KBM-7 (cell line): ENCODE measurements at places on chromosomes 4 and X.

DNA sequence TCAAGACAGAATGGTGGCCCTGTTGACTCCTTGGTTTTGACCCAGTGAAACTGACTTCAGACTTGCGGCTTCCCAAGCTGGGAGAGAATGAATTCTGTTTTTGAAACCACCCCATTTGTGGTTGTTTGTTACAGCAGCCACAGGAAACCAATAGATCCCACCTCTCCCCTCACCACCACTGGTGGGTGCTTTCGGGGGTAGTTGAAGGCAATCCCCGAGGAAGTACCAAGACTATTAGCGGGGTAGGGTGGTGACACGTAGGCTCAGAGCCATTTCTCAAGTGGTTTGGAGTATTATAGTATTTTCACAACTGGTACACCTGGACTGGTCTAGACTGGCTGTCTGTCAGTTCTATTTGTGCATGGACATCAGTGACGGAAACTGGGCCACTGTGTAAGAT, 189.1 kb upstream of the RBPJ start:
- no peak for DNase-seq

DNA sequence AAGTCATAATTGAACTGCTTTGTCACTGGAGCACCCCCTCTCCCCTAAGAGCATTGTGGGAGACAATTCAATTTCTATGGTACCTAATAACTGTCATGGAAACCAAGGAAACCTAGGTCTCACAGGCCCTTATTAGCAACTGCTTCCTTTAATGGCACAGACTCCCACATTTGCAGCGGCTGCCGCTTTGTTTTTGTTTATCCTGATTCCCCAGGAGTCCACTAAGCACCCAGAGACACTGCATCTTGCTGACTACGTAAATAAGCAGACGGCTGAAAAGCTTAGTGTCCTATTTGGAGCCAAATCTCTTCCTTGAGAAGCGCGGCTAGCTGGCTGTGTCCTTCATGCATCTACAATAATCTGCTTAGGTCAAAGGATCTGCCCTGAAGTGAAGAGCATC, 494.4 kb downstream of the TMA16 start:
- no peak for DNase-seq

GRCh38 chrX:72270316-72270866, 6.7 kb downstream of the RPS4X start:
- DNase-seq: no peak

GRCh38 chr4:102355748-102356147, 10.5 kb upstream of the SLC39A8 start:
- no peak for DNase-seq

DNA sequence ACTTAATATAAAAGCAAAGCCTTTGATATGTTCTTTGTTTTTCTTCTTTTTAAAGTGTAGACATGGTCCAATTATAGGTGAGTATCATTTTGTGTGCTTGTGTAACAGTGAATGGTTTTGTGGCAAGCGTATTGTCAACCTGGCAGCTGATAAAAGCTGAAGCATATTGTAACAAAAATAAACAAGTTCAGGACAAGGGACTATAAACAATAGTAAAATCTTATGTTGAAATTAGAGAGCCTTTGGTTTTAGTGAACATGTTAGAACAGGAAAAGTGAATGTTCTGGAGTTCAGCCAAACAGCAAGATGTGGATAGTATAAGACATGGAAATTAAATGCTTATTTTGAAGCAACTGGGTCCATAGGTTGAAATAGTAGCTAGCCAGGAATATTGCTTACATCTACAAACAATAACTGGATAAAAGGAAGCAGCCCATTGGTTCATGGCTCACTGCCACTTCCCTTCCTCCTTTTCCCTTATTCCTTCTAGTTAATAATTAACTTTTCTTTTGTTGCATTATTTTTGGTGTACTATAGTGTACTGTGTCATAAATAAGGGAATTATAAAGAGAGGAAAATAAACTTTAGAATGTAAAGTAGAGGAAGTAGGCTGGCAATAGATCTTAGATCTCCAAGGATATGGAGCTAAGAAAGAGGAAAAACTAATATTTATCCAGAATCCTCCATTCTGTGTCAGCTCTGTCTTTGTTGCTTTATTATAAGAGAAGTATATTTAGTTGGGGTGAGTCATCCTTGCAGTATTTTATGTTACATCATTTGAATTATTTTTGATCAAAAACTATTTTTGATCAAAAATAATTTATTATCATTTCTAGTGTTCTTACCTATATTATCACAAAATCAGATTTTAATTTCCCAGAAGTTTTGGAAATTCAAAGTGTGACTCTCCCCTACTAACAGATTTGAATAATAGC, 65.6 kb downstream of the MRPL1 start:
- DNase-seq: no peak

DNA sequence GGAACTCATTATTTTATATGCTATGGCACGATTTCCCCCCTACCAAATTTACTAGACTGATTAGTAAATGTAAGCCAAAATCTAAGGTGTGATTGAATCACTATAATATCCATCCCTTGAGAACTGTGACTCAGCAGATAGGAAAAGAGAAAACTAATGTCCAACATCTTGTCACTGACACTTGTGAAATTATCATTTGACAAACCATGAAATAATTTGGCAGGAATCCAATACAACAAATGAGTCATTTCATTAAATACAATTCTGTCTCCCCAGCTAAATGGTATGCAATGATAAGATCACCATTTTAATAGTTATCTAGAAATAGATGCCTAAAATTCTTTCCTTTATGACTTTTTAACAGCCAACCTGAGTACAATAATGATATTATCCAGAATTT, 462.3 kb downstream of the DMD start:
- no peak for DNase-seq

- no peak for DNase-seq
Observed at GRCh38 chrX:115584696-115585095, 23.7 kb downstream of the PLS3 start.

GRCh38 chr4:54063229-54063628, 1.2 kb downstream of the CHIC2 start:
- peak; percentile 21 for DNase-seq

DNA sequence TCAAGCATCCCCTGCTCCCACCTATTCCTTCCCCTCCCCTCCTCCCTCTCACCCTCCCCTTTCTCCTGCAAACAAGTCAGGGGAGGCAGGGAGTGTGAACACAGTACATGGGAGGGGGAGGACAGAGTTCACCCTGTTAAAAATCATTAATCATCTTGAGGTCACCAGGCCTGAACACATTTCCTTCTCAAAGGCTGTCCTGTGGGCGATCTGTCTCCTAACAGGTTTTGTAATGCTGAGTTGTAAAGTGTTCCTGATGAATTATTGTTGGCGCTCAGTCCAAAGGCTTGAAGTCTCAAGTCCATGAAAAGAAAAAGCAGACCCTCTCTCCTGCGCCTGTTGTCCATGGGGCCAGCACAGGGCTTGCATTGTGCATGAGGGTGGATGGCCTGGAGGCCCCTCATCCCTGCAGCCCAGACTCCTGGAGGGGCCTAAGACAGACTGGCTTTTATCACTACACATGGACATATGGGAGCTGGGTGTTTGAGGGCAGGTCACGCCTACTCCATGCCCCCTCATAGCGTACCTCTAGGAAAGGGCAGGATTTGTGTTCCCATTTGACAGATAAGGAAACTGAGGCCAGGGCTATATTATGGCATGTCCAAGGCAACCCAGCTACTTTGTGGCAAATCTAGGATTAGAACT, 189.1 kb downstream of the RAB28 start:
- DNase-seq: no peak

- no peak for DNase-seq
Observed at GRCh38 chrX:72685810-72686456, 28.2 kb downstream of the PHKA1 start.
